A549 treated with Mapracorat at 1 μM for 4 hours (cell line): ENCODE measurements at places on chromosomes 7 and 10. TPM values are rescaled to one million over a fixed set of nuclear protein-coding genes. Genes with fewer than 3 reads are reported as not detected.

Gene SPDYE6
- not detected in 5 replicates for total RNA-seq

Gene AKR1C3
- 1,118 to 1,294 TPM (median 1,186 TPM) in 5 replicates for total RNA-seq

Gene PLPP4
- 0.16 to 0.25 TPM (median 0.19 TPM) in 3 of 5 replicates, not detected in the others for total RNA-seq

Gene TDRD1
- not detected in 5 replicates for total RNA-seq

Gene ZNF746
- 14.9 to 20.6 TPM (median 20.2 TPM) in 5 replicates for total RNA-seq

Gene AKR1C4
- 0.15 to 0.25 TPM (median 0.21 TPM) in 4 of 5 replicates, not detected in the other for total RNA-seq

Gene CCL24
- total RNA-seq, result not detected in 5 replicates

Gene LIPJ
- not detected in 5 replicates for total RNA-seq

Gene TMEM229A
- not detected in 5 replicates for total RNA-seq

Gene GPR15LG
- total RNA-seq, result not detected in 5 replicates

Gene ARL5B
- 6.5 to 8.1 TPM (median 7.9 TPM) in 5 replicates for total RNA-seq

Gene TAS2R60
- not detected in 5 replicates for total RNA-seq

Gene ZNF365
- total RNA-seq, result 0.95 to 1.5 TPM (median 1.0 TPM) in 5 replicates

Gene RBM17
- 106 to 121 TPM (median 116 TPM) in 5 replicates for total RNA-seq

Gene CALML3
- total RNA-seq, result not detected in 5 replicates

Gene CNNM1
- 20.7 to 28.4 TPM (median 25.0 TPM) in 5 replicates for total RNA-seq

Gene RHOBTB1
- 10.1 to 13.0 TPM (median 12.5 TPM) in 5 replicates for total RNA-seq

Gene TMEM176B
- total RNA-seq, result 0.15 to 0.23 TPM (median 0.19 TPM) in 3 of 5 replicates, not detected in the others

Gene IRF5
- 13.4 to 16.7 TPM (median 14.9 TPM) in 5 replicates for total RNA-seq

Gene GSTO1
- 267 to 307 TPM (median 292 TPM) in 5 replicates for total RNA-seq

Gene TCAF2
- 0.80 to 1.3 TPM (median 1.0 TPM) in 5 replicates for total RNA-seq

Gene SLC39A12
- not detected in 5 replicates for total RNA-seq

Gene FGFBP3
- 2.2 to 3.1 TPM (median 2.4 TPM) in 5 replicates for total RNA-seq

Gene CLRN3
- not detected in 5 replicates for total RNA-seq

Gene HYAL4
- 0.08 TPM in 1 of 5 replicates, not detected in the others for total RNA-seq

Gene HOXA2
- total RNA-seq, result 0.66 to 0.89 TPM (median 0.83 TPM) in 5 replicates

Gene GIMAP5
- 0.08 TPM in 1 of 5 replicates, not detected in the others for total RNA-seq

Gene PHKG1
- total RNA-seq, result 0.19 to 0.58 TPM (median 0.26 TPM) in 5 replicates

Gene SPDYE16
- not detected in 5 replicates for total RNA-seq

Gene SPDYE5
- not detected in 5 replicates for total RNA-seq

Gene FAM171A1
- total RNA-seq, result 21.9 to 24.4 TPM (median 23.4 TPM) in 5 replicates
